ENCODE measurements at places on chromosomes 13 and 19.

DNA sequence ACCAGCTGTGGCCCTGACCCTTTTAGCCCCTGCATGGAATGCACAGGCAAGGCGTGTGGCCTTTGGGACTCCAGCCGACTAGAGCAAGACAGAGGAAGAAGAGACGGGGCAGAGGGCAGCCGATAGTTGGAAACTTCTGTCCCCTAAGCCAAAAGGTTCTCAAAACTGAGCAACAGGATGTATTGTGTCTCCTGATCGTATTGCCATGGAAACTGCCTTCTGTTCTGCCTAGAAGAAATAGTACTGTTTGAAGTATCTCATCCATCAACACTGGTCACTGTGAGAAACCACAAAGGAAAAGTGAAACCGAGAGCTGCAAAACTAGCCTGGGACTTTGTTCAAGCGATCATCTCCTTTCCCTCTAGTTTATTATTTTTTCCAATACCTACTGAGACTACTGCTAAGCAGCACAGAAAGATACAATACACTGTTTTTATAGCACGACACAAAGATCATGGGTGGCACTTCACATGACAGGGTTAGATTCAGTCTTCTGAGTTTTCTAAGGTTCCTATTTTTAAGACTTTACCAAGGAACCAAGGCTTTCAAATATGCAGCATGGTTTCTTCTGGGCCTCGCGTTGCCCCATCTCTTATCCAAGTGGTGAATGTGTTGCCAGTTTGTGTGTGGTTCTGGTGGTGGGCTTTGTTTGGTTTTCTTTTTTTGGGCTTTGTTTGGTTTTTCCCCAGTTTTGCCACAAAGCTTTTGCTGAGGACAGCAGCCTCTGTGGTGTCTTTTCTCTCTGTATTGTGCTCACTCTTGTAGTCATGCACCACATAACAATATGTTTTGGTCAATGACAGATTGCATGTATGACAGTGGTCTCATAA lies 49.3 kb upstream of the GPR183 start:
- peak; percentile 17 for DNase-seq

DNA sequence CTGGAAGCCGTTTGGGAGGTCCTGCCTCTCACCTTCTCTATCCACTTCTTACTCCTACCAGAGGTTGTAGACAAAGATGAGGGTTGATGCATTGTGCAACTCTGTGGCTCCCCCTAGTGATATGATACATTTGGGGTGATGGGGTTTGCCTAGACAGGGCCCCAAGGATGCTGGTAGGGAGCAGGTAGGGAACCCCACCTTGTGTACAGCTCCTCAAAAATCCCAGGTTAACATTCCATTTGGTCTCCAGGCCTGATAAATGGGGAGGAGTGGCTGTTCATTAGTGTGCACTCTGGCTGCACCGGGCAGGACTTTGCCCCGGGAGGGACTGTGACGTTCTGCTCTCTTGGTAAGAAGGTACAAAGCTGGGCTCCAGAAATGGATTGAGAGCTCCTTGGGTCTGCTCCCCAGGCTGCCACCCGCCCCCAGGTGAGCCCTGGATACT lies 19.2 kb downstream of the SIGLEC8 start:
- DNase-seq: no peak

DNA sequence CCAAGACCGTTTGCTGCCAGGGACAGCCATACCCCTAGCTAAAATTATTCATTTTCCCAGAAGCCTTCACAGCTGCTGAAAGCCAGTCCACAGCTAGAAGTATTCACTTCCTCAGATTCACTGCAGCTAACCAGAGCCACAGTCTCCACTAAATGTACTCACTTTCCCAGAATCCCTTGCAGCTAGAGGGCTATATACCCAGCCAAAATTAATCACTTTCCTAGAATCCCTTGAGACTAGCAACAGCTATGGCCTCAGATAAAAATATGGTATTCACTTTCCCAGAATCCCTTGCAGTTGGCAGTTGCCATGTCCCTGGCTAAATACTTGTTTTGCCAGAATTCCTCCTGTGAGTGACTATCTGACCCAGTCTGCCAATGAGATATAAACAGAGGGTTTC lies 13.8 kb upstream of the MEIS3 start:
- no peak for DNase-seq

DNA sequence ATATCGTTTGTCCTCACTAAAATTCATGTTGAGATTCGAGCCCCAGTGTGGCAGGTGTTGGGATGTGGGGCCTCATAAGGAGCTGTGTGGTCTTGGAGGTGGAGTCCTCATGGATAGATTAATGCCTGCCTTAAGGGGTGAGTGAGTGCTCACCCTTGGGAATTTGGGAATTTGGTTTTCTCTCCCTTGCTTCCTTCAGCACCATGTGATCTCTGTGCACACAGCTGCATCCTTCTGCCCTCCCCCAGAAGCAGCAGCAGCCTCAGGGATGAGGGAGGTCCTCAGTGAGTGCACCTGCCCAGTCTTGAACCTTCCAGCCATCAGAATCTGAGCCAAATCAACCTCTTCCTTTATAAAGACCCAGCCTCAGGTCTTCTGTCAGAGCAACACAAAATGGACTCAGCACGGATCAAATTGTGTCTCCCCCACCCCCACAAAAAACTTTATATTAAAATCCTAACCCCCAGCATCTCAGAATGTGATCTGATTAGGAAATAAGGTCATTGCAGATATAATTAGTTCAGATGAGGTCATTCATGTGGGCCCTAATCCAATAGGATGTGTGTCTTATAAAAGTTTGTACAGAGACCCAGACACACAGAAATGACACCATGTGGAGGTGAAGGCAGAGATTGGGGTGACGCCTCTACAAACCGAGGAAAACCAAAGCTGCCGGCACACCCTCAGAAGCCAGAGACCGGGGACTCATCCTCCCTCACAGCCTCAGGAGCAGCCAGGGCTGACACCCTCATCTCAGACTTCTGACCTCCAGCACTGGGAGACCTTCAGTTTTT lies 12.9 kb downstream of the CYTH2 start:
- no peak for DNase-seq

DNA sequence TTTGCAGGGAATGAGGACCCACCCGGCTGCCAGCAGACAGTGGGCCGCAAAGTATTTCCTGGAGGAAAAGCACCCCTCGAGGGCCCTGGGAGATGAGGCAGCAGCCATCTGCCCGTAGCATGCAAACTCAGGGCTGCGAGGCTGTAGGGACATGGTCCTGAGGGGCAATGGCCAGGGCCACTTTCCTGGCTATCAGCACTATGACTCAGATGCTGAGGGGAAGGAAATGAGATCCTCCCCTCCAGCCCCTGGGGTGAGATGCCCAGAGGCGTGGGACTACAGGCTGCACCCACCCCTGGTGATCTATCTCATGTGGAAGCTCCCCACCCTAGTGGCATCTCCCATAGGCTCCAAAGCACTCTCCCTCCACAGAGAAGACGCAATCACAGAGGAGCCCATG lies 80.1 kb downstream of the SLC7A1 start:
- DNase-seq: no peak

- no peak for DNase-seq
Observed at GRCh38 chr13:80510686-80511085, 169.8 kb upstream of the SPRY2 start.

GRCh38 chr13:108494991-108495645 lies 134.3 kb upstream of the MYO16 start:
- DNase-seq: no peak

DNA sequence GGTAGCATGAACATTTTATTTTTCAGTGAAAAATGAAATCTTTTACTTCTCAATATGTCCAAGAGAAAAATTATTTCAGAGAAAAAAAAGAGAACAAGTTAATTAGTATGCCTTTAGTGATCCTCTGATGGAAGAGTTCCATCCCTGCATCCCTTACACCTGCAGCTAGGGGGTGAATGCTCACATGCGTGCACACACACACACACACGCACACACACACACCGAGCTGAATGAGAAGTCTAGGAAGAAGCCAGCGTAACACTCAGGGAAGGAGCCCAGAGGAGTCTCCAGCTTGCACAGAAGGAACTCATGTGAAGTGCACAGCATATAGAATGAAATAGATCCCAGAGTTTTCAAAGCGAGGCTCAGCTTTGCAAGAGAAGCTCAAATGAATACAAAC lies 510.5 kb downstream of the IRS2 start:
- no peak for DNase-seq

GRCh38 chr13:27034678-27035111 lies 136.9 kb downstream of the USP12 start:
- DNase-seq: no peak

- DNase-seq: peak; percentile 25
Observed at GRCh38 chr19:43780706-43781525, at the start of gene KCNN4. Gene KCNN4 (minus strand): TSS chr19:43780973. CDS start chr19:43780861, 112 bp downstream.
